ENCODE measurements at places on chromosomes 2 and 18. TPM values are rescaled to one million over a fixed set of nuclear protein-coding genes. Genes with fewer than 3 reads are reported as not detected.

BOLL gene
- not detected for polyA plus RNA-seq

REL gene
- 21.7 TPM for polyA plus RNA-seq

NPPC gene
- not detected for polyA plus RNA-seq

DNMT3A gene
- 9.4 TPM for polyA plus RNA-seq

ADD2 gene
- polyA plus RNA-seq: not detected

INHBB gene
- polyA plus RNA-seq: not detected

C2orf81 gene
- polyA plus RNA-seq: not detected

STK17B gene
- polyA plus RNA-seq: 68.0 TPM

GKN1 gene
- not detected for polyA plus RNA-seq

Data from immature natural killer cell (primary cell).